Stimulated activated CD4-positive, alpha-beta T cell treated with anti-CD3 and anti-CD28 coated beads, Interleukin-12 subunit alpha, Interleukin-12 subunit beta, amount 100 ng/mL, for 24 hours (primary cell): ENCODE measurements at places on chromosomes 6 and 20.

GRCh38 chr6:24145690-24146131, 19.7 kb downstream of the NRSN1 start:
- DNase-seq, result no peak

DNA sequence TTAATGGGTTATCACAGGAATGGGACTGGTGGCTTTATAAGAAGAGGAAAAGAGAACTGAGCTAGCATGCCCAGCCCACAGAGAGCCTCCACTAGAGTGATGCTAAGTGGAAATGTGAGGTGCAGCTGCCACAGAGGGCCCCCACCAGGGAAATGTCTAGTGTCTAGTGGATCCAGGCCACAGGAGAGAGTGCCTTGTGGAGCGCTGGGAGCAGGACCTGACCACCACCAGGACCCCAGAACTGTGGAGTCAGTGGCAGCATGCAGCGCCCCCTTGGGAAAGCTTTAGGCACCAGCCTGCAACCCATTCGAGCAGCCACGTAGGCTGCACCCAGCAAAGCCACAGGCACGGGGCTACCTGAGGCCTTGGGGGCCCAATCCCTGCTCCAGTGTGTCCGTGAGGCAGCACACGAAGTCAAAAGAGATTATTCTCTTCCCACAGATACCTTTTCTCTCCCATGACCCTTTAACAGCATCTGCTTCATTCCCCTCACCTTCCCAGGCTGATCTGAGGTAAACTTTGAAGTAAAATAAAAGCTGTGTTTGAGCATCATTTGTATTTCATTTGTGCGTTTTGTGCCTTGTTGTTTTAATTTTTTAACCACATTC, 4.4 kb downstream of the HLA-E start:
- DNase-seq, result no peak

GRCh38 chr6:12572896-12573827, 143.4 kb upstream of the PHACTR1 start:
- DNase-seq, result no peak

DNA sequence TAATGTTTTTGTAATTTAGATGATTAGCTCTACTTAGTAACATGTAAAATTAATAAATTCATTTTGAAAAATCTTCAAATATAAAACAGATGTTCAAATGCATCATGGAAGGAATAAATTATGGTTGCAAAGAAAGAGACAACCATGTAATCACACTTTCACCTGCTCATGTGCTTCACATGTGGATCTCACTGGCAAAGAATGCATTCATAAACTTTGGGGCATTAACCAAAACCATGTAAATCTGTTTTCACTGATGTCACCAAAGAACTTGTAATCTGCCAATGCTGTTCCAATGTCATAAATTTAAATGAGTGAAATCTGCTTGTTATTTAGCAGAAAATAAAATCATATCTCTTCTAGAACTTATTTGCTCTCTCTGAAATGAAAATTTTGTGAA, 142.7 kb downstream of the TENT5A start:
- no peak for DNase-seq

- DNase-seq, result no peak
Measured at GRCh38 chr20:22908437-22908836, 126.7 kb upstream of the SSTR4 start.
